ENCODE measurements at places on chromosomes 6 and 20.

- DNase-seq, result no peak
Observed at GRCh38 chr6:136538836-136539235, 11.4 kb downstream of the MAP7 start.

GRCh38 chr6:14109411-14109826, 8.2 kb upstream of the CD83 start:
- no peak for DNase-seq

GRCh38 chr6:20167601-20168000, 44.7 kb downstream of the MBOAT1 start:
- DNase-seq, result no peak

GRCh38 chr6:137403855-137404254, 90.3 kb downstream of the OLIG3 start:
- DNase-seq, result no peak

- DNase-seq, result no peak
Observed at GRCh38 chr6:145725570-145725969, 9.8 kb downstream of the EPM2A start.

Measured in activated effector memory CD4-positive, alpha-beta T cell treated with Interleukin-2 at 50 U/mL for 16 hours (primary cell).